ENCODE measurements at places on chromosomes 16 and 17.

DNA sequence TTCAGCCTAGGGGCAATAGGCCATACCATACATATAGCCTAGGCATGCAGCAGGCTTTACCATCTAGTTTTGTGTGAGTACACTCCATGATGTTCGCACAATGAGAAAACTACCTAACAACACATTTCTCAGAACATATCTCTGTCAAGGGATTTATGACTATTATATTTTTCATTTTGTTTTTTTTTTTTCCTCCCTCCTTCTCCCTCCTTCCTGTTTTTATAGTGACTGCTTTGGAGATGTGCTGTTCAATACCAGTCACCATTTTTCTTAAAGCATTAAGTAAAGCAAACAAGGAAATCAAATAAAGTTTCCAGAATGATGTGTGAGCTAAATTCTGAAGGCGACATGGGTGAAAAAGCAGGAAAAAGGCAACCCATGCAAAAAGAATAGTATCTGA, 194.6 kb downstream of the STX8 start:
- DNase-seq = no peak

- DNase-seq = peak; percentile 55
Measured at GRCh38 chr16:67326472-67327309, at the start of the genes KCTD19 and LRRC36. Gene KCTD19, minus strand, starts transcription at chr16:67326741. Its CDS starts 34 bp downstream, at chr16:67326707. Gene LRRC36, plus strand, starts transcription at chr16:67326815. Its CDS starts 48 bp downstream, at chr16:67326863.

DNA sequence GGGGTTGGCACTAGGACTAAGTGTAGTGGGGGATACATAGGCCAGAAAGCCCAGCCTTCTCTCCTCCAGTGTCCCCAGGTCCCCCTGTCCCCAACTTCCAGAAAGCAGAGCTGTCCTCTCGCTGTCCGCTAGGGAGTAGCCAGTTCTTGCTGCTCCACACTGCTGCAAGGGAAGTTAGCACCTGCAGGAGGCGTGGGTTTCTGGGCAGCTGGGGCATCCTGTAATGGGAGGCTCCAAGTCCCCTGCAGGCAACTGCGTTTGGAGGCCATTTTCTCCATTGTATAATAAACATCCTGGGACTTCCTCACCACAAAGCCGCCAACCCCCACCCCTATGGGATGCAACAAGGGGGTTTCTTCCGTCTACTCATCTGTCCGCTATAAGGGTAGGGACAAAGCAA, 1.7 kb downstream of the RPRML start:
- DNase-seq = no peak

- DNase-seq = no peak
Measured at GRCh38 chr17:13640551-13640950, 38.8 kb upstream of the HS3ST3A1 start.

All from NCI-H187 (cell line).